Hepatocyte (in vitro differentiated cells): ENCODE measurements at places on chromosomes 5 and 9. TPM values are rescaled to one million over a fixed set of nuclear protein-coding genes. Genes with fewer than 3 reads are reported as not detected.

Gene RNF183
- total RNA-seq = 0.43 and 3.9 TPM in 2 replicates

Gene DROSHA
- 33.7 and 40.8 TPM in 2 replicates for total RNA-seq

Gene KIF20A
- total RNA-seq = 12.0 and 12.3 TPM in 2 replicates

Gene SH3RF2
- 32.0 and 35.1 TPM in 2 replicates for total RNA-seq

Gene CCDC192
- not detected in 2 replicates for total RNA-seq

Gene MYOT
- total RNA-seq = not detected in 2 replicates

Gene IL5
- not detected in 2 replicates for total RNA-seq

Gene LRRC14B
- not detected in 2 replicates for total RNA-seq

Gene ANGPTL2
- 17.6 and 18.0 TPM in 2 replicates for total RNA-seq

Gene WNT8A
- not detected in 2 replicates for total RNA-seq

Gene LCP2
- 0.60 and 0.80 TPM in 2 replicates for total RNA-seq

Gene SPATA9
- total RNA-seq = 0.33 TPM in 1 of 2 replicates, not detected in the other

Gene STOM
- total RNA-seq = 130 and 156 TPM in 2 replicates

Gene RNF180
- total RNA-seq = 4.4 and 4.7 TPM in 2 replicates

Gene BTNL9
- 0.27 and 1.0 TPM in 2 replicates for total RNA-seq

Gene MYOZ3
- total RNA-seq = 0.92 and 1.1 TPM in 2 replicates

Gene SLC34A3
- 1.8 and 2.7 TPM in 2 replicates for total RNA-seq

Gene MCTP1
- total RNA-seq = 5.7 and 8.7 TPM in 2 replicates

Gene TAF11L12
- total RNA-seq = not detected in 2 replicates

Gene HCN1
- 0.57 and 0.64 TPM in 2 replicates for total RNA-seq

Gene PALM2AKAP2
- total RNA-seq = 7.0 and 7.8 TPM in 2 replicates

Gene IL9
- not detected in 2 replicates for total RNA-seq

Gene SPINK7
- not detected in 2 replicates for total RNA-seq

Gene EIF4E1B
- not detected in 2 replicates for total RNA-seq

Gene FOXI1
- not detected in 2 replicates for total RNA-seq

Gene FOXD4L6
- total RNA-seq = not detected in 2 replicates

Gene SHOC1
- total RNA-seq = 0.04 and 0.37 TPM in 2 replicates

Gene JADE2
- total RNA-seq = 35.4 and 36.1 TPM in 2 replicates
